ENCODE measurements at places on chromosomes 12 and 14.

GRCh38 chr12:109115758-109116610 lies at the start of gene ACACB:
TSS of gene ACACB (plus strand) at chr12:109116587. CDS start at chr12:109139406, 22,819 bp downstream.
- no peak for DNase-seq

DNA sequence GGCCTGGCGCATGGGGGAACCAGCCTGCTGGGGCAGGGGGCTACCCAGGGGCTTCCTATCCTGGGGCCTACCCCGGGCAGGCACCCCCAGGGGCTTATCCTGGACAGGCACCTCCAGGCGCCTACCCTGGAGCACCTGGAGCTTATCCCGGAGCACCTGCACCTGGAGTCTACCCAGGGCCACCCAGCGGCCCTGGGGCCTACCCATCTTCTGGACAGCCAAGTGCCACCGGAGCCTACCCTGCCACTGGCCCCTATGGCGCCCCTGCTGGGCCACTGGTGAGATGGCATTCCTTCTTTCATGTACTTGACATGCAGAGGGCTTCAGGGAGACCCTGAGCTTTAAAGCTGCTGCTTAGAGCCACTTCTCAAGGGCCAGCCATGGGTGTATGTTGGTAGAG lies 9.0 kb downstream of the LGALS3 start:
- DNase-seq, result no peak

- no peak for DNase-seq
These were observed 501.1 kb downstream of the VRK1 start for GRCh38 chr14:97298331-97298730.

GRCh38 chr14:55142466-55142865 lies 13.4 kb downstream of the LGALS3 start:
- no peak for DNase-seq

DNA sequence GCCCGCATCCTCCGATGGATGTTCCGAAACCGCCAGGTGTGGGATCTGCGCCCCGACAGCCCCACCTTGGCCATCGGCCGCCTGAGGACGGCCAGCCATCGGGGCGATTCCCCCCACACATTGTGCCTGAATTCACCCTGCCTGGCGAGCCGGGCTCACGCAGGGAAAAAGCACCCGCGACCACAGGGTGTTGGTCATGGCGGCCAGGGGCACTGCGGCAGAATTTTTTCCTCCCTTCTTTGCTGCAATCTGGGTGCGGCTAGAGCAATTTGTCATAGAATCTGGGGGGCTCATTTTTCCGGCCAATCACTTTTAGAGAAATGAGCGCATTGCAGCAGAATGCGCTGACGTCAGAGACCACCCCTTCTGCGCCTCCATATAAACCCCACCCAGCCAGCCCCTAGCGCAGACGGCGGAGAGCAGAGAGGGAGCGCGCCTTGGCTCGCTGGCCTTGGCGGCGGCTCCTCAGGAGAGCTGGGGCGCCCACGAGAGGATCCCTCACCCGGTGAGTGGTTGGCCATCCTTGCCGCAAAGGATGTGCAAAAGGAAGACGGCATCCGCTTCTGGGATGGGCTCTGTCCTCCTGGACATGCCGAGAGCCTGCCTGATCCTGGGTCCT lies at the start of gene MEG3:
Gene MEG3 (plus strand): TSS at position 406 of the 619 bp plus-strand sequence.
- DNase-seq, result peak; percentile 87

DNA sequence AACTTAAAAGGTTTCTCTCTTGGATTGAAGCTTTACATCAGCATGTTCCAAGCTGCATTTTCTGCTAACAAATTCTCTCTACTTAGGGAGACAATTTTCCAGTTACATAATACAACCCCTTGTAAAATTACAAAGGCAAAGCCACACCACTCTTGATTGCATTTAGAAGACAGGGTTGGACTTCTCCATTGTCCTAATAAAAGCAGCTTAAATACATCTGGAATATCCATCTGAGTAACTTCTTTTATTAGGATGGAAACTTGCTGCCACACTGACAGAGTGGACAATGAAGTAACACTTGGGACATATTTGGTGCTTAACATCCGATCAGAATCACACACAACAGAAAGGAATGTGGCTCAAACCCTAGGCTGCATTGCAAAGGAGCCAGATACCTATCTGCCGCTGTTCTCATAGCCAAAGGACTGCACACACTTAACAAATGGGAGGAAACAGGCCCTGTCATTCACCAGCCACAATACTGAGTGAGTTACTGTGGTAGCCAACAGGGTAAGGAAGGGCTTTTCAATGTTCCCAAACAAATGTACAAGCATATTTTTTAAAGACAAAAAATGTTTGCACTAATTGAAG lies 157.2 kb downstream of the PAX9 start:
- DNase-seq, result peak; percentile 34

- DNase-seq, result no peak
These were observed 398.8 kb downstream of the C12orf75 start for GRCh38 chr12:105729181-105729771.

- DNase-seq, result no peak
These were observed 5.1 kb downstream of the ADCY4 start for GRCh38 chr14:24329736-24330135.

- no peak for DNase-seq
These were observed 6.8 kb upstream of the SLC38A2 start for GRCh38 chr12:46379352-46379751.

GRCh38 chr12:66279123-66279712 lies 23.1 kb upstream of the HELB start:
- peak; percentile 30 for DNase-seq

DNA sequence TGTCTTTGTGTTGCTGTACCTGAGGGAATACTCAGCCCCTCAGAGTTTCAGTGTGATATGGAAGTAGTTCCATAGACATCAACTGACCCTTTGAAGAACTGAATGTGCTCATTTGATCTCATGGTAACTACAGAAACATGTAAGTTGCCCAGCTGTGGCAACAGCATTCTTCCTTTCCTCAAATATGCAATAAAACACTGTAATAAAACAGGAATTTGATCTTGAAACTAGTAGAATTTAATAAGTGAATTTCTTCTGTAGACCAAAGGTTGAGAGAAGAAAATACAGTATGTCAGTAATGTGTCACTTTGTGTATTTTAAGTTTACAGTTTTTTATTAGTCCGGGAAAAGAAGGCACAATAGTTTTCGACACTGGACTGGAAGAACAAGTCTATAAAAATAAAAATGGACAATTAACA lies 31.9 kb downstream of the KCTD10 start:
- no peak for DNase-seq

- DNase-seq, result no peak
These were observed at the start of gene WNT5B for GRCh38 chr12:1628666-1629337. TSS of gene WNT5B (plus strand) at chr12:1629231. CDS start at chr12:1631355, 2,124 bp downstream.

GRCh38 chr12:113598815-113599406 lies 127.2 kb upstream of the LHX5 start:
- DNase-seq, result no peak

DNA sequence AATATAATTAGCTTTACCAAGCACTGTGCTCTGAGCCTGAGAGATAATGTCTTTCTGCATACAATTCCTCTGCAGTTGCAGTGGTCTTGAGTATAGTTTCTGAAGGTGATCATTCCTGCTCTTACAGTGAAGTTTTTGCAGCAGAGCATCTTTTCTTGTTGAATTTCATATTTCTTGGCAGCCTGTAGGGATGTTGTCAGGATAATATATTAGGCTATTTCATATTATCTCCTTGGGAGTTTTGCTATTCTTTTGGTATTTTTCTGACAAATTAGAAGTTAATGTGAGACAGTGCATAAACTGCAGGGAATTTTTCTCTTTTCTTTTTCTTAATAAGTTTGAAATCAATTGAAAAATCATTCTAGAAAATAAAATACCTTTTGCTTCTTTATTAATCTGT lies 1502.6 kb upstream of the FLRT2 start:
- DNase-seq, result no peak

- DNase-seq, result no peak
These were observed 24.7 kb downstream of the FOXN4 start for GRCh38 chr12:109284392-109284791.

GRCh38 chr14:100580316-100581227 lies 6.6 kb downstream of the BEGAIN start:
- DNase-seq, result no peak

GRCh38 chr12:121230538-121230907 lies 20.6 kb downstream of the P2RX4 start:
- DNase-seq, result no peak

DNA sequence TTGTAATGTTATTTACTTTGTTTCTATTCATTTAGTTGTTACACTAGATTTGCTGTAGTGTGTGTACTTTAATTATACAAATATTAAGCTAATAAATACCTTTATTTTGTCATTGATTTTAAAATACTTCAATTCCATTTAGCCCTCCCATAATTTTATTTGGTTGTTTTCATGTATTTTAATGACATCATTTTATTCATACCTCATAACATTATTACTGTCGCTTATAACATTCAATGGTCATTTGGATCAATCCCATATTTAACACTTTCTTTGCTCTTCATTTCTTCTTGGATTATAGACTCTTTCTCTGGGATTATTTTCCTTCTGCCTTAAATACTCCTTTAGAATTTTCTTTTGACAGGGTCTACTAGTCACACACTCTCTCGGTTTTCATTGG lies 86.6 kb upstream of the CAND1 start:
- DNase-seq, result no peak

DNA sequence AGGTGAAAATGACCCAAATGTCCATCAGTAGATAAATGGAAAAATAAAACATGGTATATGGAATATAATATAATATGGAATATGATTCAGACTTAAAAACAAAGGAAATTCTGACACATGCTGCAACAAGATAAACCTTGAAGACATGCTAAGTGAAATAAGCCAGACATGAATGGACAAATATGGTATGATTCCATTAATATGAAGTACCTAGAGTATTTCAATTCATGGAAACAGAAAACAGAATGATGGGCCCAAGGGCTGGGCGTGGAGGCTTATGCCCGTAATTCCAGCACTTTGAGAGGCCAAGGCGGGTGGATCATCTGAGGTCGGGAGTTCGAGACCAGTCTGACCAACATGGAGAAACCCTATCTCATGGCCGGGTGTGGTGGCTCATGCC lies 22.7 kb upstream of the ORAI1 start:
- no peak for DNase-seq

DNA sequence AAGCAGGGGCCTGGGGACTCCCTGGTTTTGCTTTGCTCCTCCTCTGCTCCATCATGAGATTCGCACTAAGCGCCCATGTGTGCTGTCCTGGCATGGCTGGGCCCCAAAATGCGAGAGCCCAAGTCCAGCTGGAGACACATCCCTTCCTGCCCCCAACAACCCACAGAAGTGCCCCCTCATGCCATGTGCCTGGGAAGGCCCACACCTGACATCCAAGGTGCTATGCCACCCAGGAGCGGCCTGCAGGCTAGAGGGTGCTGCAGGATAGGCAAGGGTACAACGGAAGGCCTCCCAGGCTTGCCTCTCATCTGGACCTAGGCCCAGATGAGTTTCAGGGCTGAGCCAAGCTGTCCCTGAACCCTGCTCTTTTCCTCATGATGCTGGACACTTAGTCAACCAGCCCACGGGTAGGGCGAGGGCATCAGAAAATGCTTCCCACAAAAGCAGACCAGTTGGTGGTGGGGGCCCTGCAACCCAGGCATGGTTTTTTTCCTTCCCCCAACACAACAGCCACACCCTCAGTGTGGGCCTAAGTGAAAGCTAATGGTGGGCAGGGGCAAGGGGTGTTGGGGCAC lies 13.2 kb upstream of the KRT80 start:
- no peak for DNase-seq

DNA sequence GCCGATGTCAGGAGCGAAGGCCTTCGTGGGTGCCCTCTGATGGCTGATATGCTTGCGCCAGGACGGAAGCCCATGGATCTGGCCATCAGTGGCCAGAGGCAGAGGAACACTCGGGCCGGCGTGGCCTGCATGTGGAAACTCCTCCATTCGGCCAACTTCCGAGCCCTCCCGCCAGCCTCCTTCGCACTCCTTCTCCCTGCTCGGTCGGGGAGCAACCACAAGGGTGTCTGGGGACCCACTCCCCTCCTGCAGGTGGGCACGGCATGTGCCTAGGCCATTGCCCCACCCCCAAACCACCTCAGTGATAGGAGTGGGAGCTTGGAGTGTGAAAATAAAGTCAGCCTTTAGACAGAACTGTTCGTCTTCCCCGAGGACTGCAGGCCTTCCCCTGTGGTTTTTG lies 231.3 kb downstream of the BCL11B start:
- DNase-seq, result no peak

- DNase-seq, result peak; percentile 82
These were observed 51.8 kb upstream of the HIF1A start for GRCh38 chr14:61643555-61643954.

DNA sequence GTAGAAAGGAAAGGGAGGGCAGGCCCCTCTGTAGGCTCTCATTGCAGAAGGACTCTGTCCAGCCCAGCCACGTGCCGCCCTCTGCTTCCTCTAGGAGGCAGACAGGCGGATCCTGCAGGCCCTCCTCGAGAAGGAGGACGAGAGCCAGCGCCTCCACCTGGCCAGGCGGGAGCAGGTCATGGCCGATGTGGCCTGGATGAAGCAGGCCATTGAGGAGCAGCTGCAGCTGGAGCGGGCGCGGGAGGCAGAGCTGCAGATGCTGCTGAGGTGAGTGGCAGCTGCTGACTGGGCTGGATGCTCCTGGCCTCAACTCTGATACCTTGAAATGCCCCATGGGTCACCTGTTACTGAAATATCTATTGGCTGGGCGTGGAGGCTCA lies 10.9 kb downstream of the TCHP start:
- peak; percentile 13 for DNase-seq

DNA sequence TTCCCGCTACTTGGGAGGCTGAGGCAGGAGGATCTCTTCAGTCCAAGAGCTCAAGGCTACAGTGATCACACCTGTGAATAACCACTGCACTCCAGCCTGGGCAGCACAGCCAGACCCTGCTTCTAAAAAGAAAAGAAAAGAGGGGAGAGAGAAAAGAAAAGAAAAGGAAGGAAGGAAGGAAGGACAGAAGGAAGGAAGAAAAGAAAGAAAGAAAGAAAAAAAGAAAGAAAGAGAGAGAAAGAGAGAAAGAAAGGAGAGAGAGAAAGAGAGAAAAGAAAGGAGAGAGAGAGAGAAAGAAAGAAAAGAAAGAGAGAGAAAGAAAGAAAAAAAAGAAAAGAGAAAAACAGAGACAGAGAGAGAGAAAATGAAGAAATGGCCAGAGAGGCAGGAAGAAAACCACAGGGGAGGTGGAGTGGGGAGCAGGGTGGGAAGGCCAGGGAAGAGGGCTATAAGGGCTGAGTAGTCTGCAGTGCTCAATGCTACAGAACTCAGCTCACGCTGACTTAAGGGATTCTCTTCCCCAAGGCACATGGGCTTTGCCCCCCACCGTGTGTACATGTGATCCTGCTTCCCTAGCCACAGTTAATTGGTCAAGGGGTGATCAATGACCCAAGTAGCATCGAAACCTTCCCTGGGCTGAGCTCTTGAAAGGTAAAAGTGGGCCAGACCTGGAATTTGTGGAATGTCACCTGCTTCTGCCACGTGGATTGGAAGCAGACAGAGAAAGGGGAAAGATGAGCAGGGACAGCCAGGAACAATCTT lies 90.4 kb upstream of the TMCC3 start:
- DNase-seq, result no peak

- no peak for DNase-seq
These were observed 82.1 kb downstream of the PLXNC1 start for GRCh38 chr12:94230357-94230905.

GRCh38 chr12:26286186-26286585 lies 90.8 kb downstream of the SSPN start:
- DNase-seq, result no peak

Measured in fibroblast of upper back skin (primary cell).